CD8-positive, alpha-beta memory T cell (primary cell): ENCODE measurements at places on chromosomes 2 and 18.

- DNase-seq: no peak
Observed at GRCh38 chr18:9365406-9365805, 30.8 kb downstream of the TWSG1 start.

GRCh38 chr2:27890924-27891672, 569 bp downstream of the BABAM2 start:
- DNase-seq: peak; percentile 94

DNA sequence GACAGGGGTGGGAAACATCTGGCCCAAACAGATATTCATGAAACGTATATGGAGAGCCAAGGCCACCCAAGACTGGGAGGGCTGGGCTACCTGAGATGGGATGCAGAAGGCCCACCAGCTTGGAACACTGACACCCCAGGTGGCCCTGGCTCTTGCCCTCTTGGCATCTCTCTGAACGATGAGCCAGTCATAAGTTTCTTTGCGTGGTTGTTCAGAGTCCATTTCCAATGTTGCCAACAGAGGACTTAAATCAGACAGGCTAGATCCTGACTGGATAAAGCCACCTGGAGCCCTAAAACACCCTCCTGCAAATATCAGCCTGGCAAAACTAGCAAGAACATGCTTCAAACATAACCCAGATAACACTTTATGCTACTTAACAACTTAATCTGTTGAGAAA, 42.6 kb downstream of the LPIN2 start:
- no peak for DNase-seq

GRCh38 chr2:213202011-213202410, 50.6 kb upstream of the IKZF2 start:
- no peak for DNase-seq

- no peak for DNase-seq
Observed at GRCh38 chr2:156562124-156562523, 125.9 kb downstream of the GPD2 start.

GRCh38 chr18:41624460-41624859, 330.6 kb upstream of the PIK3C3 start:
- DNase-seq: no peak

DNA sequence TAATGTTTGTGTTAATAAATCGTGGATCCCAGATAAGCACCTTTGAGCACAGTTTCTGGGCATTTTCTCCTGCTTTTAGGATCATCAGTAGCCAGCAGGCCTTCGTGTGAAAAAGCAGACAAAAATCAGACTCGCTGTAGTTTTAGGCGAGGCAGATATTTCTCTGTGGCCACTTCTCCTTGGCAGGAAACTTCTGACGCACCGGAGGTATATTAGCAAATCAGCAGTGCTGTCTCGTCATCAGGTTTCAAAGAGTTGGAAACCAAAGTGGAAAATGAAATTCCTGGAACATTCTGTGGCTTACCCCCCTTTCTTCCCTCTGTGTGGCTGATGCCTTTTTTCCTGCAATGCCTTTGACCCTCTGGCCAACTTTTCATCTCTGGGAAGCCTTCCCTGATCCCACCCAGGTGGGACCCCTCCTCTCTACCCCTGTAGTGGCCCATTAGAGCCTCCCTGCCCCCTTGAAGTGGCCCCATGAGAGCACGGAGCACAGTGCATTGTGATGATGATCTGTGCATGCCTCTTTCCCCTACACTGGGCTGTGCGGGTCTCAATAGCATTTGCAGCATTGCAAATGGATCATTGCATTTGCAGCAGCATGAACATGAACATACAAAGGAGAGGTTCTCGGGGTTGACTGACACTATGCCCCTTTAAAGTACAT, 93.3 kb downstream of the RNF144A start:
- no peak for DNase-seq

- no peak for DNase-seq
Observed at GRCh38 chr2:106572541-106573450, 85.6 kb downstream of the CD8B2 start.

DNA sequence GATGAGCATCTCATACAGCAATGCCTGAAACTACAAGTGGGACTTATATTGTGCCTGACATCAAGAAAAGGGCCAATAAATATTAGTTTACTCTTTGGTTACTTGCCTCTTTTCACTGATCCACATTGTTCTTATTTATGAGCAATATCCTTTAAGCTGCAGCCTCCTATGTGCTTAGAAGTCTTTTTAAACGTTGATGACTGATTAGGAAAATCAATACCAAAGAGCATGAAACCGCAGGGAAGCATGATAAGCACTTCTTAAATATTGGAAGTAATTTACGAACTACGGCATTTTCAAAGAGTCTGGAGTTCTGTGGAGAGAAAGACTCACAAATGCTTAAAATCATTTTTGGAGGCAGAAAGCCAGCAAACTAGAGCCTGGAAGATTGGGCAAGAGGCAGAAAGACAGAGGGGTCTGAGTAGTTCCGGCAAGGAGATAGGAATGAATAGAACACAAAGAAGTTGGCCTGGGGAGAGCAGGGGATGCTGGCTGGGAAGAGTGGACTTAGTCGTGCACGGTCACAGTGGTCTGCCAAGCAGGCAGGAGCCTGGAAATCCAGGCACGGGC, 122.6 kb upstream of the NOSTRIN start:
- no peak for DNase-seq

- no peak for DNase-seq
Observed at GRCh38 chr2:65608466-65608865, 176.1 kb upstream of the SPRED2 start.

- no peak for DNase-seq
Observed at GRCh38 chr2:148524519-148524919, 120.0 kb upstream of the EPC2 start.

DNA sequence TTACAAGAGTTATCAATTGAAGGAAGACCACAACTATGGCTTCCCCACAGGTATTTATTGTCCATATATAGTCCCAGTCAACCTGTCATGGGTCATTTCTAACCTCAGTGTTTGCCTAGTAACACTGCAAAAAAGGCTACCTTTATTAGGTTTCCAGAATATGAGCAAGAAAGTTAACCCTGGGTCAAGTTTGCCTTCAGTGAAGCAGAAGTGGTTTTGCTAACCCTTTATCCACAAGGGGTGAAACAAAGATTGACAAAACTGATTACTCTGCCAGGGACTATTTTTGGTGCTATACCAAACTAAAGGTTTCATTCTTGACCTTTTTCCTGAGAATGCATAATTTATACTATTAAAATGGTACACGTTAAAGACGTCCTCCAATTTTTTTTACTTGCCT, 28.8 kb downstream of the SP100 start:
- no peak for DNase-seq

- no peak for DNase-seq
Observed at GRCh38 chr2:200235533-200235932, 71.0 kb upstream of the SPATS2L start.

GRCh38 chr2:39658371-39658770, 7.3 kb upstream of the TMEM178A start:
- no peak for DNase-seq

GRCh38 chr18:59139291-59139614, 431 bp upstream of the SEC11C start:
- peak; percentile 96 for DNase-seq

DNA sequence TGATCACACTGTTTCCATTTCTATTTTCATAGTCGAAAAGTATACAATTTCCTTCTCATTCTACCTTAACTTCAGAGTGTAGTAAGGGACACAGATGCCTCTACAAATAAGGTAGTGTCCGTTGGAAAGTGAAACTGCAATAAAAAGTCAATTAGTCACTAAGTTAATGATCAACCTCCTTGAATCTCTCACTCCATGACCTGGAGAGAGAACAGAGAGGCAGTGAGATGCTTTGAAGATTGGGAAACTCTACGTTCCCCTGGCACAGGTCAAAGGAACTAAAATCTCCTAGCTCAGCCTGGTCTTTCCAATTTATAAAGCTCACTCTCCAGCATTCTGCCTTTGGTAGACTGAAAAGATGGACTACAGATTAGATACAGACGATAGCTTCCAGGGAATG, 153.8 kb upstream of the ACAA2 start:
- DNase-seq: no peak

- no peak for DNase-seq
Observed at GRCh38 chr2:8822218-8822617, 15.2 kb downstream of the KIDINS220 start.

GRCh38 chr18:42922363-42922762, 193.1 kb downstream of the RIT2 start:
- no peak for DNase-seq

DNA sequence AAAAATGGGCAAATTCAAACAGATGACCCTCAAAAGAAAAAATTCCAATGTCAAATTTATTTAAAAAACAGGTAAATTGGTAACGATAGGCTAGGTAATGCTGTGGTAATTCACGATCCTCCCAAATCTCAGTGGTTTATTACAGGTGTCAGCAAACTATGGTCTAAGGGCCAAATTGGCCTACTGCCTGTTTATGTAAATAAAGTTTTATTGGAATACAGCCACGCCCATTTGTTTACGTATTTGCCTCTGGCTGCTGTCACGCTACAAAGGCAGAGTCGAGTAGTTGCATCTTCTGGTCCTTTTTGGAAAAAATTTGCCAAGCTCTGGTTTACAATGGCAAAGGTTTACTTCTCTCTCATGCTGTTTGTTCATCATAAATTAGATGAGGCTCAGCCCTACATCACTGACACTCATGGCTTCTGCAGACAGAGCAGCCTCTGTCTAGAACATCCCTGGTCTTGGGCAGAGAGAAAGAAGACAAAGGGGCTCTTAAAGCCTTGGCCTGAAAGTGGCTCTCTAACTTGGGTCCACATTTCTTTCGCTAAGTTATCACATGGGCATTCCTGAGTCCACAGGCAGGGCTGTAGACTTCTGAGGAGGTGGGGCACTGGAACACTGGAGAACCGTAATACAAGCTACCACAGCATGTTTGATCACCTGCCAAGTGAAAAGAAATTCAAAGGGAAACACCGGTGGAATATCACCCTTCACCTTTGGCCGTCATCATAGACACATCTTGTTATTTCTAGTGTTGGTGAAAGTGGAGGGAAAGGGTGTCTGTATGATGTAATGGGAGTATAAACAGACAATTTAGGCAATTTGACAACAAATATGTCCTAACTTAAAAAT, 34.8 kb downstream of the SP110 start:
- no peak for DNase-seq

- DNase-seq: no peak
Observed at GRCh38 chr2:108253106-108253505, 13.3 kb downstream of the SULT1C3 start.

DNA sequence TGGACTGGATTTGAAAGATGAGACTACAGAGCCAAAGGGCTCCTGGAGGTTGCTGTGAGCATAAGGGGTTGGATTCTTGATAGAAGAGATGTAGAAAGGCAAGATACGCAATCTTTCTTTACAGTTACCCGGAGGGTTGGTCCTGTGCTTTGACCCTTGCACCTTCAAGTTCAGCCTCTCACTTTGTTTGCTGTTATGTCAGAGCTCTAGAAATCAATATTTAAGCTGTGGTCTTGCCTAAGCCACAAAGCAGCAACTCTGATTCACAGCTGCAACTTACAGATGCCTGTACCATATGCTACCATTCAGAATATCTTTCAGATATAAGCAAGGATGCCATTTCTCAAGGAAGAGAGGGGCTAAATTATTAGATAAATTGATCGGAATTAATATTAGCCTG, 943.1 kb upstream of the LRRTM1 start:
- DNase-seq: no peak
